ENCODE measurements at places on chromosomes 6 and 20. TPM values are rescaled to one million over a fixed set of nuclear protein-coding genes. Genes with fewer than 3 reads are reported as not detected.
A peak's percentile ranks its signal among the peaks of the same experiment; 100 is the strongest.

Gene TMEM181
- 4.3 TPM for polyA plus RNA-seq

Gene WDR27
- 5.6 TPM for polyA plus RNA-seq

Gene VWA7
- polyA plus RNA-seq = 6.2 TPM

Gene FAXC
- polyA plus RNA-seq = 0.88 TPM

GRCh38 chr6:135941275-135942025, 89.9 kb downstream of the PDE7B start:
- no peak for DNase-seq
- no peaks in the 10 kb centered on the region for H3K4me1 ChIP-seq
- no peaks in the 10 kb centered on the region for H3K27me3 ChIP-seq
- H3K27ac ChIP-seq = no peak overlapping the region
- H3K4me3 ChIP-seq = no peak overlapping the region
- H3K36me3 ChIP-seq = no peaks in the 10 kb centered on the region

- no peaks in the 10 kb centered on the region for H3K36me3 ChIP-seq
- DNase-seq = no peak
- H3K4me1 ChIP-seq = peaks cover 2% of the 10 kb centered on the region
- H3K27me3 ChIP-seq = no peaks in the 10 kb centered on the region
- H3K4me3 ChIP-seq = no peak overlapping the region
Measured at GRCh38 chr6:8175046-8175777, 72.9 kb upstream of the EEF1E1 start.

DNA sequence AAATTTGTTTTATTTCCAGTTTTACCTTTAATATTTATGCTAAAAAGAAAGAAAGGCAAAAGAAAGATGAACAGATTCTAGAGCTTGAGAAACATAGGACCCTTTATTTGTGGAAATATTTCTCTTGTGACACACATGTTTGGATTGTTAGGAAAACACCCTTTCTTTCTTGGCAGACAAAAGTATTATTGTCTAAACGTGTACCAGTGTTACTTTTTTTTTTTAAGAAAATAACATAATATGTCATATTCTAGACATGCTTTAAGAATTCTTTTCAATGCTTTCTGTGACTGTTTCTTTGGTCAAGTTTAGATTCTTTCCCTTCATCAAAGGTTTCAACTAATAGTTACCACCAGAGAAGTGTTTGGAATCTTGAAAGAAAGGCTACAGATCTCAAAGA, 183.4 kb upstream of the CNR1 start:
- no peaks in the 10 kb centered on the region for H3K36me3 ChIP-seq
- H3K27ac ChIP-seq = no peak overlapping the region
- DNase-seq = no peak
- no peaks in the 10 kb centered on the region for H3K27me3 ChIP-seq
- H3K4me1 ChIP-seq = no peaks in the 10 kb centered on the region

DNA sequence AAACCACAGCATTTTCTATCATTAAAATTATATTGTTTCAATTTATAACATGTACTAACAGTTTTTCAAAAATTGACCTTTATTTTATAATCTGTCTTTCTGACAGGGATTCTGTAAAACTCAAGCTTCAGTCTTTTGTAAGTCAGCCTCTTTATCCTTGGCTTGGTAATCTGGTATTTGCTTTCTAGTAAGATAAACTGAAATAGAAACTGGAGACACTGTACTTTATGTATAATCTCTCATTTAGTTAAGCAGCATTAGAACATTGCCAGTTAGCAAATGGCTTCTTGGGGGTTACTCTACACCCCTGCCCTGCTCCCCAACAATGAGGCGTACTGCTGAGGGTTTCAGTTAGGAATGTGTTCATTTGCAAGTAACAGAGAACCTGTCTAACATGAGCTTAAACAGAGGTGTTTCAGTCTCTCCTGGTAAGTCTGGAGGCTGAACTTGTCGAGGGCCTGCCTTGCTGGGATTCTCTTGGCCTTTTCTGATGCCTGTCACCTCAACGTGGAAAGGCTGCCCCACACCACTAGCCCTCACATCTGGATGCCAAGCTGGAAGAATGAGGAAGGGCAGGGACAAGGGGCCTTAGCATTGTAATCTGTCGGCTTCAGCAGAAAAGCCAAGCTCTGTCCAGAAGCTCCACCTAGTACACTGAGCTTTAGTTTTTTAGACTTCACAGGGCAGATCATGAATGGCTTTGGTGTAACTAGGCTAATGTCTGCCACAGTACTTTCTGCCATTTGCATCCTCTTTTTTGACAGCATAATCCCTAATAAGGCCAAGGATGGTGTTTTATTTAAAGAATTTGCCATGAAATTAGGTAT, 34.8 kb downstream of the SH3BGRL2 start:
- H3K4me3 ChIP-seq = no peak overlapping the region
- DNase-seq = no peak
- no peaks in the 10 kb centered on the region for H3K4me1 ChIP-seq
- H3K36me3 ChIP-seq = no peaks in the 10 kb centered on the region
- no peaks in the 10 kb centered on the region for H3K27me3 ChIP-seq

DNA sequence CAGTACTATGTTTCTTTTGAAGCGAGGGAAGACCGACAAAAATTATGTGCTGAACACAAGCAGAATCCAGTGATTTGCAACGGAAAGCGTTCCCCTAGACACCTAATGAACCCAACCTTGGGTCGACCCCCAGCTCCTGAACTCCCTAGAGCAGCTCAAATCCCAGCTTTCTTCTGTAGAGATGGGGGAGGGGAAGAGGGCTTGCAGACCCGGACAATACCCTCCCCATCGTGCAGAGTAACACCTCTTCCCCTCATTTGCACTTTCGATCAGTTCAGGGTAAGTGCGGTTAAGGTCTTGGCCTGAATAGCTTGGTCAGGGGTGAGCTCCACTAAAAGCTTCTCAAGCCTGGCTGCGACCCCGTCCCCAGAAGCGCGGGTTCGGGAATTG, 404 bp downstream of the CEP162 start:
- no peak for DNase-seq
- H3K4me1 ChIP-seq = peaks cover 13% of the 10 kb centered on the region
- peak overlapping the region; percentile 81 for H3K4me3 ChIP-seq
- peaks cover 10% of the 10 kb centered on the region for H3K27me3 ChIP-seq
- peak overlapping the region; percentile 86 for H3K27ac ChIP-seq
- no peaks in the 10 kb centered on the region for H3K36me3 ChIP-seq

- no peaks in the 10 kb centered on the region for H3K27me3 ChIP-seq
- peak overlapping the region; percentile 94 for H3K27ac ChIP-seq
- H3K4me1 ChIP-seq = peaks cover 36% of the 10 kb centered on the region
- peak overlapping the region; percentile 70 for H3K4me3 ChIP-seq
- peak; percentile 88 for DNase-seq
Measured at GRCh38 chr6:17987697-17988421, 424 bp upstream of the KIF13A start.
